Amniotic stem cell (primary cell): ENCODE measurements at places on chromosomes 3 and 15.

- no peak for DNase-seq
These were observed 128.1 kb upstream of the IL12A start for GRCh38 chr3:159860269-159861116.

DNA sequence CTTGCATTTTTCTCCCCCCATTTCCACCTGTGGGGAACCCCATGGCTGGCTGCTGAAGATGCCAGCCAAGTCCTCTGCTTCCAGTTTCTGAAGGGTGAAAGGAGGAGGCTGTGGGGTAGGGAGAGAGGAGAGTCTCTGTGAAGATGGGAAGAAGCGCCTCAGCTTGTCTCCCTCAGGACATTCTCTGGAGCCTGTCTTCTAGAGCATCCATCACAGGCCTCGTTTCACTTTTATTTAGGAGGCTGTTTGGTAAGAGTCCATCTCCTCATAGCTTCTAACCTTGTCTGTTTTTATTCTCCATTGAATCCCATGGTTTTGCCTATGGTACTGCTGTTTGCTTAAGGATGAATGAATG is 8.8 kb upstream of the LCTL start:
- DNase-seq = no peak

- DNase-seq = no peak
These were observed 40.9 kb downstream of the UACA start for GRCh38 chr15:70722266-70723121.

DNA sequence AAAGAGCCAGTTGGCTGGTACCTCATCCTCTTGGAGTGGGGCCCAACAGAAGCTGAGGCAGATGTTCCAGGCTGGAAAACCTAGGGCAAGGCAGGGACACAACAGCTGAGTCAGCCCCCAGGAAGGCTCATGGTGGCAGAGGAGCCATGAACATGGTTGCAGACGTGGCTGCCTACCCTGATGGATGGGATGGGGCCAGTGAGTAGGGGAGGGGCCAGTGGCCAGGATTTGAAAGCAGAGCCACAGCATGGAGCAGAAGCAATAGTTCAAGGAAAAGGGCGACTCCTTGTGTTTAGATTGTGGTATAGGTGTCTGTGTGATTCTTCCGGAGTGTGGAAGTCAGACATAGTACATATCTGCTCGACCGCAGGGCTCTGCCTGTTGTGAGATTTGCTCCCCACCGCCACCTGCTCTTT is 24.2 kb downstream of the PXYLP1 start:
- DNase-seq = no peak

GRCh38 chr15:99478977-99479376 is 86.8 kb upstream of the MEF2A start:
- DNase-seq = no peak

GRCh38 chr3:22476976-22477375 is 726.0 kb upstream of the ZNF385D start:
- no peak for DNase-seq

GRCh38 chr3:4938281-4938982 is 40.8 kb upstream of the BHLHE40 start:
- no peak for DNase-seq

- DNase-seq = peak; percentile 65
These were observed 84.8 kb downstream of the DCLK3 start for GRCh38 chr3:36679384-36680200.

DNA sequence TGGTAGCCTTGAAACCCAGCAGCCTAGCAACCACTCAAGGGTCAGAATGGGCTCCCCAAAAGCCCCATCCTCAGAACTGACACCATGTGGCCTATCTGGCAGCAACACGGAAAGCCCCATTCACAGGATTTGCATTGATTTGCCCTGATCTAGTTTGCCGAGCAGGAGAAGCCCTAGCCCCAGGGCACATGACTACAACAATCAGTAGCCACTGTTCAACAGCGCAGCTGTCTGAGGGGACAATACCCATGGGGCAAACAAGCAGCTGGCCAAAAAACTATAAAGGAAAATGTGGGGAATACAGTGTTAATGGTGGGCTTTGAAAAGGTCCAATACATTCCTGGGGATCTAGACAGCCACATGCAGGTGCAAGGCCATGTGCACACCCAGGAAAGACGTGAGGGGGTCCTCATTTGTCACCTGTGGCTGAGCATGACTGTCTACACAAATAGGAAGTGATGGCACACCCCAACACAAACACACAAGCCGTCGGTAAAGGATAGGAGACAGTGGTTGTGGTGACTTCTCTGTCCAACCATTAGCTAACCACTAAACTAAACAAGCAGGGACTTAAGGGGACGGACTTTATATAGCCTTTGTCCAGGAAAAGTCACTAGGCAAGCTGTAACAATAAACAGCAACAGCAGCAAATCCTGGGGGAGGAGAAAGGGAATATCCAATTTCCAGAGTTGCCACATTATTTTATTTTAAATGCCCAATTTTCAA is 113.7 kb downstream of the LRIG1 start:
- no peak for DNase-seq

- DNase-seq = no peak
These were observed 993 bp downstream of the PLCL2 start for GRCh38 chr3:16885593-16886302.

- DNase-seq = no peak
These were observed 8.3 kb downstream of the EOGT start for GRCh38 chr3:69005071-69005790.

DNA sequence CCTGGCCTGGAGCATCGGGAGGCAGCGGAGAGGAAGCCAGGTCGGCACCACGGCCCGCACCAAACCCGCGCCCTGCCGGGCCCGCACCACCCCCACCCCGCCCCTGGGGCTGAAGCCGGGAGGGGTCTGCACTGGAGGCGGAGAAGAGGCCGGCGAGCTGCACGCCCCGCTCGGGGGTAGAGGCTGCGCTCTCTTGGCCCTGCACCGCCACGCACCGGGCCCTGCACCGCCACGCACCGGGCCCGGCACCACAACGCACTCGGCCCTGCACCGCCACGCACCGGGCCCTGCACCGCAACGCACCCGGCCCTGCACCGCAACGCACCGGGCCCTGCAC is 41.4 kb downstream of the MUC20 start:
- DNase-seq = no peak

DNA sequence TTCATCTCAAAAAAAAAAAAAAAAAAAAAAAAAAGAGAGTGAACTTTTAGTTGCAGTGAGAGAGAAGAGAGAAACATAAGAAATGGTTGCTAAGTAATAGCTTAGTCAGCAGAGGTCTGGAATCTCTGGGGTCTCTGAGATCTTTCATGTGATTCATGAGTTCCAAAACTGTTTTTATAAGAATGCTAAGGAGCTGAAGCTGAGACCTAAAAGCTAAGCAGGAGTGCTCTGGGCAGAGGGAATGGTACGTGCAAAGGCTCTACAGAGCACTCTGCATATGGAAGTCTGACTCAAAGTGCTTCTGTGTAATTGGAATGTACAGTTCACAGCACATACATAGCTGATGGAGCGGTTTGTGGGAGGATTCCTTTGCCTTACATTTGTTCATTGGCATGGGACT is 66.3 kb upstream of the LRIG1 start:
- peak; percentile 78 for DNase-seq

DNA sequence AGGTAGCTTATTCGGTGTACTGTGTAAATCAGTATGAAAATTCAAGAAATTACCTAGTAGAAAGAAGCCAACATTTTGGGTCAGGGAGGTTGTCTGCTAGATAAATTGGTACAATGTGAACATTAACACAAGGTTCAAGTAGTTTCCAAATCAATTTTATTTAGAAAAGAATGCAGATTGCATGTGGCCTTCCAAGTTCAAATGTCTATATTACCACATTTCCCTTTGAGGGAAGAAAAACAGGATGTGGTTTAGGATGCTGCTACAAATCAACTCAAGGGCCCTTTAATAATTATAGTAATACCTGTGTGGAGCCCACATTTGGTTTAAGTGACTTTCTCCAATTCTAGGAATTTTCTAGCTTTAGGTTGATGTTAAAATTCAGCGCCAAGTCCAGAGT is 57.5 kb downstream of the CADPS start:
- DNase-seq = no peak

DNA sequence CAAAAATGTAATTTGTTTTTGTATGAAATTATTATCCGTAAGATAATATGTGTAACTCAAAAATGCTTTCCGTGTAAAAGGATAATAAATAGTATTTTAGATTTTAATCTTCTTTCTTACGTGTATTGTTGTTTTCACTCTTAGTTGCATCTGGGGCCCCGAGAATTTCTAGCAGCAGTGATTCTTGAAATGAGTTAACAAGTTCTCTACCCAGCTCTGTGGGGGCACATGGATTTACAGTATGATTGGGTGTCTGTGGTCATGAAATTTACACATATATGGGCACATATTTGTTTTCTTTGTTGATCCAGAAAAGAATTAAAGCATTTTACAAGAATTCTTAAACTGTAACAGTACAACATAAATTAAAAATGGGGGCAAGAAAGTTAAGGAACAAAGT is 145.9 kb upstream of the LRRFIP2 start:
- no peak for DNase-seq

DNA sequence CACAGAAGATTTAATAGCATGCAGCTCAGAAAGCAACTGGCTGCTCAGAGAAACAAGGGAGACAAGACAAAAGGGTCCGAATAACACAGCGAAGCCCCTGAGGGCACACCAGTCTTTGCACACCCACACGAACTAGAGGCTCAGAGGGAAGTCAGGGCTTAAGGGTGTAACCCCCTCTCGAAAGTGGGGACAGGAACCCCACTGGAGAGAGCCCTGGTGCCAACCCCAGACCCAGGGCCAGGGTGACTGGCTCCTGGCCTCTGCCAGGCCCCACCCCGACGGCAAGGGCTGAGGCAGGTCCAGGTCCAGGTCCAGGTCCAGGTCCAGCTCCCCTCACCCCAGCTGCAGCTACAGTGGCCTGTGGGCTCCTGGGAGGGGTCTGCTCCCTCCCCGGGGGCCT is 10.5 kb upstream of the PRR23E start:
- DNase-seq = no peak

DNA sequence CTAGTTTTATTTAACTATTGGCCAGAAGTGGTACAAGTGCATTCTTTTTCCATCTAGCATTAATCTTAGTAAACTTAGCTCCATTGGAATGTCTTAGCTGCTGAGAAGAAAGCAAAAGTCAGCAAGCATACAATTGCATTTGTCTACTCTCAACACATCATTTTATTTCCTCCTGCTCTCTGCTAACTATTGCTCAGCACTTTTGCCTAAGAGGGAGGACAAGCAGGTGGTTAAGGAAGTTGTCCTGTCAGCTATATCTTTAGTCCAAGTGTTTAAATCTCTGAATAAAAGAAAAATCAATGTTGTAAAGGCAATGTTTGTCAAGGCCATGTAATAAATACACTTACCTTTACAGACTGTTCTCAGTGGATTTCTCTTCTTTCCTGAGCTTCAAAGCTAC is 51.0 kb downstream of the FHIT start:
- DNase-seq = no peak
